A549 treated with dexamethasone at 1 μM for 4 hours (cell line): ENCODE measurements at places on chromosomes 2 and 18. TPM values are rescaled to one million over a fixed set of nuclear protein-coding genes. Genes with fewer than 3 reads are reported as not detected.

Gene GRHL1
- total RNA-seq, result 0.72 to 1.5 TPM (median 1.1 TPM) in 5 replicates

Gene MAP4K4
- 103 to 149 TPM (median 134 TPM) in 5 replicates for total RNA-seq

Gene ZBTB14
- 6.9 to 8.2 TPM (median 7.6 TPM) in 5 replicates for total RNA-seq

Gene REG3A
- not detected in 5 replicates for total RNA-seq

Gene MFSD6
- 27.5 to 41.6 TPM (median 36.2 TPM) in 5 replicates for total RNA-seq

Gene CABYR
- 14.7 to 22.0 TPM (median 16.2 TPM) in 5 replicates for total RNA-seq

Gene RMND5A
- total RNA-seq, result 19.0 to 37.5 TPM (median 31.1 TPM) in 5 replicates

Gene SLC30A3
- total RNA-seq, result 1.8 to 3.4 TPM (median 3.3 TPM) in 5 replicates

Gene METTL4
- total RNA-seq, result 4.1 to 6.7 TPM (median 6.2 TPM) in 5 replicates
